A549 treated with GW870086 at 1 μM for 4 hours (cell line): ENCODE measurements at places on chromosomes 3 and 15. TPM values are rescaled to one million over a fixed set of nuclear protein-coding genes. Genes with fewer than 3 reads are reported as not detected.

The ISLR gene
- total RNA-seq, result 0.33 to 0.60 TPM (median 0.43 TPM) in 5 replicates

The CTXN2 gene
- 0.05 TPM in 1 of 5 replicates, not detected in the others for total RNA-seq

The HTR3E gene
- not detected in 5 replicates for total RNA-seq

The IQCF5 gene
- total RNA-seq, result not detected in 5 replicates

The CPN2 gene
- not detected in 5 replicates for total RNA-seq

The SLC25A26 gene
- 17.7 to 20.2 TPM (median 19.8 TPM) in 5 replicates for total RNA-seq

The GOLGA8G gene
- total RNA-seq, result not detected in 5 replicates

The CADM2 gene
- 0.10 to 0.38 TPM (median 0.29 TPM) in 3 of 5 replicates, not detected in the others for total RNA-seq

The MORC1 gene
- total RNA-seq, result not detected in 5 replicates

The CACNA1D gene
- 0.61 to 1.2 TPM (median 0.85 TPM) in 5 replicates for total RNA-seq

The PTPRG gene
- total RNA-seq, result 1.8 to 2.6 TPM (median 2.3 TPM) in 5 replicates

The LRRC49 gene
- 4.1 to 4.9 TPM (median 4.3 TPM) in 5 replicates for total RNA-seq

The CPLX3 gene
- 0.07 to 0.13 TPM in 2 of 5 replicates, not detected in the others for total RNA-seq

The TADA3 gene
- 51.8 to 60.8 TPM (median 59.9 TPM) in 5 replicates for total RNA-seq

The POPDC2 gene
- total RNA-seq, result 0.09 to 0.79 TPM (median 0.21 TPM) in 5 replicates

The TAGLN3 gene
- total RNA-seq, result not detected in 5 replicates

The SPTBN5 gene
- total RNA-seq, result 0.10 to 0.36 TPM (median 0.16 TPM) in 5 replicates

The ACKR4 gene
- not detected in 5 replicates for total RNA-seq

The EPB42 gene
- total RNA-seq, result not detected in 5 replicates

The DLL4 gene
- total RNA-seq, result 1.1 to 2.0 TPM (median 1.2 TPM) in 5 replicates

The GALK2 gene
- total RNA-seq, result 19.2 to 22.9 TPM (median 20.8 TPM) in 5 replicates
